ENCODE measurements at places on chromosomes 1 and 21.

DNA sequence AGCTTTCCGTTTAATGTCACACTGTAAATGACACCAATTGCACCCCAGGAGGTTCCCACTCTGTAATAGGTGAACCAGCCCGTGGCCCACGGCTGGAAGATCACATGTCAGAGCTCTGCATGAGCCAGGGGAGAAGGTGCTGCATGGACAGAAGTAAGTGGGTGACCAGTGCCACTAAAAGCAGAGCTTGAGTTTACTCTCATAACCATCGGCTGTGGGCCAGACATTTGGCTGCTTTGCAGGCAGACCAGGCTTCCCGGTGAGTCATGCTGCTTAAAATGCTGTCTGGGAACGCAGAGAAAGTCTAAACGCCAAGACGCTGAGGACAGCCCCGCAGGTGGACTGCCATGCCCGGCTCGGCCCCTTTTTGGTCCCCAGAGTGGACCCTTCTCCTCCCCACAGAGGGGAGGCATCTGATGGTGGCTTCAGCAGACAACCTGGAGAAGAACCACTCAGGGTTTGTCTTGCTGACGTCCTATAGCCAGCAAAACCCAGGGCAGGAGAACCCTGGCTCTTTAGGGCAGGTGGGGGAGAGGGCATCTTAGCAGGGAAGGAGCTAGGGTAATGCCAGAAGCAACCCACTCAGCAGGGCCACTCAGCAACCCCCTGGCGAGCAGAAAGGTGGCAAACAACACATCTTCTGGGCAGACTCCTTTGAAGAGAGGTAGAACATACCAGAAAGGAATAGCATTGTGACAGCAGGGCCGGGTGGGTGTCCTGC is 7.3 kb downstream of the KIAA2013 start:
- no peak for DNase-seq

- DNase-seq, result no peak
These were observed 315.3 kb downstream of the TPR start for GRCh38 chr1:186059752-186060151.

DNA sequence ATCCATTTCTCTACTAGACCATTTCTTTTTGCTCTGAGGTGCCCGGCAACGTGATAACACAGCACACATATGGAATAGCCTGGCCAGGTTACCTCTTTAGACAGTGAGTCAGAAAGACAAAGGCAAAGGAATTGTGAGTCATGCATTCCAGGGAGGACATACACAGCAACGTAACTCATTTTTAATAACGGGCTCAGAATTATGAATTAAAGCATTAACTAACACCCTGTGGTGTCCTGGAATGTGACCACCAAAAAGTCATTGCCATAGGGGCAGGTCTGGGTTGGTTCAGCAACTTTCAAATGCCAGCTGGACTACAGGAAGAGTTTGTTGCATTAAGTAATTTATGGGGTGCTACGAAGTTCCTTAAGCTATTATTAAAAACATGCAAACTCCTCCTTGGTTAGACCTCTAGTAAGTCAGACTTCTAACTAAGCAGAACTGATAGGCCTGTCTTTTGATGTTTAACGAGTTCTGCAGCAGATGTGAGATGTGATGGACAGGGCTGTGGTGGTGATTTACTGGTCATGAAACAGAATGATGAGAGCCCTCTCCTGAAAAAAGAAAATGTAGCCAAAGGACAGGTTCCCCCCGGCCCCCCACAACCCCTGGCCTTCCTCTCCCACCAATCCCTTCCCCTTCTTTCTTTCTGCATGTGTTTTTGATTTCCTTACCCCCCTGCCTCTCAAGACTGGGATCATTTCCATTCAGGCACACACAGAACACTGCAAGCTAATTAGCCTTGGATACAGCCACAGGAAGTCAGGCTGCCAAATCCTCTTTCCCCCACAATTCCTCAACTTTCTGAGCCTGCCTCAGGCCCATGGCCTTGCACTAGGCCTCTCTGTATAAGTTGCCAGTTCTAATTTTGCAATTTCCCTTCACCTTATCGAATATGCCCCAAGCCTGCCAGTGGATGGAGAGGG is 88.9 kb upstream of the HAO2 start:
- peak; percentile 8 for DNase-seq

- no peak for DNase-seq
These were observed 15.3 kb downstream of the TMEM201 start for GRCh38 chr1:9603766-9604753.

- DNase-seq, result no peak
These were observed 93.6 kb downstream of the SMYD3 start for GRCh38 chr1:246413430-246413829.

- no peak for DNase-seq
These were observed 77.1 kb downstream of the PIK3CD start for GRCh38 chr1:9728451-9729295.

DNA sequence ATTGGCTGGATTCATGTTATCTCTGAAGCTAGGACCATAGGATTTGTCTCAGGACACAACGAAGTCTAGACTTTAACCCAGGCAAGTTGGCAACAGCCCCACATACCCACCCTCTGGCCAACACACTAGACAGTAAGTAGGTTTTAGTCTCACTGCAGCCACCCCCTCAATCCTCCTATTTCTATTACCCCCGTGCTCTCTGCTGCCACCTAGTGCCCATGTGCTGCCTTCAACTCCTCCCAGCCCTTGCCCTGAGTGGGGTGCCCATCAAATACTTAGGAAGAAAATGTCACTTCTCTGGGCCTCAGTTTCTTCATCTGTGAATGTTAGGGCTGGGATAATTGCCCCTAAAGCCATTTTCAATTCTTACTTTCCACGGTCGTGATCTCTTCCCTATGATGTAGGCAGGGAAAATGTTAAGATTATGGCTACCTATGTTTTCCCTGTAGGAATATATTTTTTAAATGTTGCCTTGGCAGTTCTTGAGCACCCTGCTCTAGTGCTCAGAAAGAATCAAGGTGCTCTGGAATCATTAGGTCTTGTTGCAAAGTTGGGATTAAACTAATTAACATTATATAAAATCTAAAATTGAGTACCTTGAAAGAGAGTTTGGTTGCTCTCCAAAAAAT is 213.0 kb downstream of the LMX1A start:
- DNase-seq, result peak; percentile 35

GRCh38 chr1:14363036-14363590 is 235.4 kb upstream of the KAZN start:
- no peak for DNase-seq

GRCh38 chr1:42034426-42034825 is 115.7 kb upstream of the HIVEP3 start:
- DNase-seq, result no peak

- no peak for DNase-seq
These were observed 221.8 kb upstream of the ESRRG start for GRCh38 chr1:216944864-216945510.

- DNase-seq, result no peak
These were observed 128.8 kb downstream of the KCNN3 start for GRCh38 chr1:154741327-154741726.

- no peak for DNase-seq
These were observed 47.5 kb downstream of the PCNX2 start for GRCh38 chr1:233248014-233248413.

DNA sequence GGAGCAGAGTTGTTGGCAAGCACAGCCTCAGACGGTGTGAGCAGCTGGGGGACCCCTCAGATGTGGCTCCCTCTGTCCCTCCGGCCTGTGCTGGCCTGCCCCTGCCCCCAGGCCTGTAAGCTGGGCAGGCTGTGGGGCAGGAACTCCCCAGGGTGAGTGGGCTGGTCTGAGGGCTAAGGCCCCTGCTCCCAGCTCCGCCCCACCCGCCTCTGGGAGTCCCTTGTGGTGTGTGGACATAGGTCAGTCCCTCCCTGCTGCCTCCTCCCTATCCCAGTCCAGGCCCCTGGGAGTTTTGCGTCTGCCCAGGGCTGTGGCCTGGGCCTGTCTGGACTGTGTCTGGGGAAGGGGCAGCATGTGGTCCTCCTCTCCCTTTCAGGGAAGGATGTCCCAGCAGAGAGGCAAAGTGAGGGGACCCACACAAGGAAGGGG is 3.6 kb upstream of the VWA1 start:
- DNase-seq, result peak; percentile 55

DNA sequence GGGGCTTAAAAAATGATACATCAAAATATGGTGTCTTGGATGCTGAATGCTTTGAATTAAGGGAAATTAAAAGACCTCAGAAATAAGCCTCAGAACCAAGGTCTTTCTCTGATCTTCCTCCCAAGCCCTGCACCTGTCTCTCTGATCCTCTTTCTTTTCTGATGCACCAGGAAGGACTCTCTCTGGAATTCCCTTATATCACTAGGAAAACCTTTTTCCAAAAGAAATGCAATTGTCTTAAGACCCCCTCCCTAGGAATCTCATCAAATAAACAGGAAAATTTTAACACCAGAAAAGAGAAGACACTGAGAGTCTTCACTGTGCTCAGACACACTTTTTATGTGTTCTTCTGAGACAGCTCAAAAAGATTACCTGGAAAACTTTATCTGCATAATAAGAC is 159.5 kb upstream of the PTBP2 start:
- DNase-seq, result no peak

GRCh38 chr1:202152399-202152798 is 7.9 kb upstream of the ARL8A start:
- no peak for DNase-seq

- no peak for DNase-seq
These were observed 239.8 kb upstream of the ST6GALNAC5 start for GRCh38 chr1:76627498-76627897.

- DNase-seq, result no peak
These were observed 3.6 kb upstream of the FOXD2 start for GRCh38 chr1:47434051-47434842.

DNA sequence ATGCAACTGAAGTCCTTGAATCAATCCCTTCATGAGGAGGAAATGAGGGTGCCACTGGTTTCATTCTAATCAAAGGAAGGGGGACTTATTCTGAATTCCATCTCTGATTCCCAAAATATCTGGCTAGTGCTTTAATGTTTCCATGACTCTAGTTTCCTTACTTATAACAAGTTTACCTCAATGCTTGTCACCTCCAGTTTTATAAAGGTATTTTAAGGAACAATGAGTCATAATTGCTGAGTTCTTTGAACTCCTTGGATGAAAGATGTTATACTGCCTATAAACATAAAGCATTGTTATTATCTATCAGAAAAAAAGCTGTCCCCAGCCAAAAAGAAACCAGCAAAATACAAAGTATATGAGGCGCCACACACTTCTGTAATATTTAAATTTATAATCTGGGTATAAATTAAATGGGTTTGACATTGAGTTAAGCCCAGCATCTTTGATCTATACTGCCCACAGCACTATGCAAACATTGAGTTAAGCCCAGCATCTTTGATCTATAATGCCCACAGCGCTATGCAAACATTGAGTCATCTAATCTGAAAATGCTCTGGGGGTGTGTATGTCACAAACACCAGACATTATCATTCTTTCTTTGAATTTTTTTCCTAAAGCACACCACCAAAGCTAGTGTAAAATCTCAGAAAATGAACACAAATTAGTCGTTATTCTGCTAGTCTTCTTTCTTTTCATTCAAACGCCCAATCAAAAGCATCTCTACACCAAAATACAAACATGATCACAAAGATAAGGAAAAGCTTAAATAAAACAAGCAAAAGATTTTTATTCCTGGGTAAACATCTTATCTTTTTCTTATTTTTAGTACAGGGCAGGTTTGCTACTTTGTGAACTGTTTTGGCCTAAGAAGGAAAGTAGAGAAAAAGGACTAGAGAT is 11.5 kb upstream of the CXADR start:
- peak; percentile 23 for DNase-seq

- DNase-seq, result no peak
These were observed 137.8 kb downstream of the PLPP3 start for GRCh38 chr1:56441601-56442000.

DNA sequence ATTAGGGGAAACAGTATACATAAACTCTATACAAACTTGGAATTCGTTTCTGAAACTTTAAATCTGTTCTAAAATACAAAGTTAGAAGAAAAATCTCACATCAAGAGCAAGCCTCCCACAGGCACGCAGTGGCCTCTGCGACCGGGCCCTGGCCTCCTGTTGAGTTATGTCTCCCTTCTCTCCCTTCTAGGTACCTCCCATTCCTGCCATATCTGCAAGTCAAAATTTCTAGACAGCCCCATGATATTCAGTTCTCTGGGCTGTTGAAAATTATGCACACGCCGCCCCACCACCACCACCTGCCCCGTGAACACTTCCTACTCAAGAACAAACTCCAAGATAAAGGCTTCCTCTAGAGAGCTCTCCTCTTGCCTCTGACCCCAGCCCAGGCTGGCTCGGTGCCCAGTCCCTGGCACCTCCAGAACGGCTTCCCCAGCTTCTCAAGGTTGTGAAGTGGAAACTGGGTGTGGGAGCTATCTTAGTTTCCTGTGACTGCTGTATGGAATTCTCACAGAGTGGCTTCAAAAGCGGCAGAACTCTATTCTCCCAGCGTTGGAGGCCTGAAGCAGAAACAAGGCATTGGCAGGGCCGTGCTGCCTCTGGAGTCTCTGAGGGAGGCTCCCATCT is 37.7 kb upstream of the LRP8 start:
- DNase-seq, result no peak

- no peak for DNase-seq
These were observed 401.1 kb upstream of the CHRM3 start for GRCh38 chr1:238985312-238985711.

GRCh38 chr1:153387001-153387400 is 3.9 kb downstream of the S100A8 start:
- DNase-seq, result no peak

DNA sequence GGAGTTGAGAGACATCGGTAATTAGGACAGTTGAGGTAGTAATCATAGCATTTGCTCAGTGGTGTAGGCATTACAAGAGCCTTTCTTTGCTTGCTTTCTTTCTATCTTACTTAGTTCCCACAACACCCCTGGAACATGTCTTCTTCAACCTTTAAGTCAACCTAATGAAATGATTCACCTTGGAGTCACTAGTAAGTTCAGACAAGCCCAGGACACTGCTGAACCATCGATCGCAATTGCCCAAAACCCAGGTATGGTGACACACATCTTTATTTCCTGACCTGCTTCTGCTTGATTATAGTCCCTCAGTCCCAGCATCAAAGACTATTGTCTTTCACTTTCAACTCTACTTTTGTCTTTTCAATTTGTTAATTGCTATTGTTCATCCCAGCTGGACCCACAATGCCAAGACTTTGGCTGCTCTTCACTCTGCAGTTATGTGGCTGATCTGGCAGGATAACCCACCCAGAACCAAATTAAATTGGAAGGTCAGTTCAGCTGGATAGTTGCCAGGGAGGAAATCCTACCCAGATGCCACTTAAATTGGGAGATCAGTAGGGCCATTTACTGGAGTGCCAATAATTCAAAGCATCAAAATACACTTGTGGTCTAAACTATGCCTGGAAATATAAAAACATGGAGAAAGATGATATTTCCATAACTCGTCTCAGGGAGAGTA is 272.9 kb downstream of the RWDD3 start:
- no peak for DNase-seq

- DNase-seq, result no peak
These were observed 50.9 kb downstream of the PRDM15 start for GRCh38 chr21:41827951-41828883.

GRCh38 chr1:25197235-25197975 is 34.9 kb downstream of the SYF2 start:
- no peak for DNase-seq

- DNase-seq, result no peak
These were observed 1.3 kb downstream of the IGSF9 start for GRCh38 chr1:159943908-159944622.

GRCh38 chr1:226132728-226133503 is 53.6 kb downstream of the ACBD3 start:
- DNase-seq, result no peak
